Mesothelial cell of epicardium (in vitro differentiated cells): ENCODE measurements at places on chromosomes 3 and 15.

DNA sequence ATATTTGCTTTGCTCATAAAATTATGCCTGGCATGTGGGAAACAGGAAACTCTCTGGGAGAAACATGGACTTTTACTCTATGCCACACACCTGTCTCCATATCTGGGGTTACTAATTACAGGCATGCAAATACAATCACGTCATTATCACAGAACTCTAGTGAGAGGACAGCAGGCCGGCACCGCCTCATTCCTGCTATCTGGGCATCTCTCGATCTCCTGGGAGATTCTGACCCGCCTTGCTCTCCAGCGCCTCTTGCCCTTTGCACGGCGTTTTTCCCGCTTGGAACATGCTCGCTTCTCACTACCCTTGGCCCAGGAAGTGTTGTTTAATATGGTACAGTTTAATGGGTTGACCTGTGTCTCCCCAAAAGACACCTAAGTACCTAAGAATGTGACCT lies 45.4 kb upstream of the PARL start:
- no peak for DNase-seq
- H3K36me3 ChIP-seq, result peaks cover 27% of the 10 kb centered on the region
- H3K4me3 ChIP-seq, result no peak overlapping the region
- no peaks in the 10 kb centered on the region for H3K4me1 ChIP-seq

DNA sequence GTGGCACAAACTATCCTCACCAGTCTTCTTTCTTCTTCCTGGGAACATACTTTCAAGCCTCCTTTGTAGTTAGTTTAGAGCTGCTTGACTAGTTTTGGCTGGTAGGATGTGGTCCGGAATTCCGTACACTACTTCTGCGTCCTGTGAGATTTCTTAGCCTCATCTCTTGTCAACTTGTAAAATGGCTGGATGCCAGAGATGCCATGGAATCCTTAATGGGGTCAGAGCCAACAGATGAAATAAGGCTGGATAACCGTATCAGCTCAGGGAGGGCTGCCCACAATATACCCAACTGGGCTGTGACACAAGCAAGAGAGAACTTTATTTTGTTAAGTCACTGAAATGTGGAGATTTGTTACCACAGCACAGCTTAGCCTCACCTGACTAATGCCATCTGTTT lies 466.9 kb upstream of the MDFIC2 start:
- no peaks in the 10 kb centered on the region for H3K36me3 ChIP-seq
- H3K27ac ChIP-seq, result no peak overlapping the region
- no peak for DNase-seq
- no peaks in the 10 kb centered on the region for H3K27me3 ChIP-seq
- H3K4me1 ChIP-seq, result no peaks in the 10 kb centered on the region

- no peak for DNase-seq
- peaks cover 6% of the 10 kb centered on the region for H3K4me1 ChIP-seq
- H3K36me3 ChIP-seq, result peaks cover 11% of the 10 kb centered on the region
- no peak overlapping the region for H3K4me3 ChIP-seq
- no peaks in the 10 kb centered on the region for H3K27me3 ChIP-seq
- no peak overlapping the region for H3K27ac ChIP-seq
Observed at GRCh38 chr15:75019916-75020315, 3.5 kb upstream of the PPCDC start.

DNA sequence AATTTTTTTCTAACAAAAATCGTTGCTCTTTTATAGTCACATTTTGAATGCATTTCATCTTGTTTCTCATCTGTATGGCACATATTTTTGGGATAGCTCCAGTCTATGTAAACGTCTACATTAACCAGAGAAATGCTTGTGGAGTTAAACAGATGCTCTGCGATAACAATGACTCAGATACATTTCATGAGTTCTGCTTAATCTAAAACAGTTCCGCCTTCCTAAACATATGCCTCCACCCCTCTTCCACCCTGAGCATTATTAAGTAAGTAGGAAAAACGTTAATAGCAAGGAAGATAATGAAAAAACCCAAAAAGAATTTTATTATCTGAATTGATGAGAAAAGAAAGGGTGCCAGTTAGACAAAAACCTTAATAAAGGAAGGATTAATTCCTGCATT lies 396.1 kb downstream of the TUSC7 start:
- no peak overlapping the region for H3K4me3 ChIP-seq
- H3K4me1 ChIP-seq, result peaks cover 6% of the 10 kb centered on the region
- H3K36me3 ChIP-seq, result peaks cover 2% of the 10 kb centered on the region
- no peak overlapping the region for H3K27ac ChIP-seq

DNA sequence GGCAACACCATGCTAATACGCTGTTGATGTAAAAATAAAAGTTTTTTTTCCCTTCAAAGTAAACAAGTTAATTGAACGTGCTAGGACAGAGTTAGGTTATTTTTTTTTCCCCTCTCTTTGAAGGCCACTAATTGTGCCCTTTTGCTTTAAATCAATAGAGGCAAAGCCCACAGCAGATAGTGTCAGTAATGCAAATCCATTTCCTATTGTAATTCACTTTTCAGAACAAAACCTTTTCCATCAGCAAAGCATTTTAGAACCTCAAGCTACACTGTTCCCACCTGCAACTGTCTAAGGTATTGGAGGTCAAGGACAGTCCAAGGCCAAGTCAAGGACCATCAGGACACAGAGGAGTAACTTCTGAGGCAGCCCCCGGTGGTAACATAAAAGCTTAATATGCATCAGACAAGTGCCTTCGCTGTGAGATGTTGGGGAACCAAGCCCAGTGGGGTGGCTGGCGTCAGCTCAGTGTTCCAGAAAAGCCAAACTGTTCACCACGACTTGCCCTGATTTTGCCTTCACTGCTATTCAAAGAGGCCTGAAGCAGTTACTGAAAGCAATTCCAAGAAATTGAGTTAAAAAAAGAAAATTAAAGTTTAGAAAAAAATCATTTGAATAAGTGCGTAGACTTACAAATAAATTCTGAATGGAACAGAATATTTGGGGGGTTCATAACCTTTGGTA lies 65.8 kb upstream of the ICE2 start:
- H3K4me3 ChIP-seq, result no peak overlapping the region
- H3K27me3 ChIP-seq, result peaks cover 3% of the 10 kb centered on the region
- H3K4me1 ChIP-seq, result no peaks in the 10 kb centered on the region

DNA sequence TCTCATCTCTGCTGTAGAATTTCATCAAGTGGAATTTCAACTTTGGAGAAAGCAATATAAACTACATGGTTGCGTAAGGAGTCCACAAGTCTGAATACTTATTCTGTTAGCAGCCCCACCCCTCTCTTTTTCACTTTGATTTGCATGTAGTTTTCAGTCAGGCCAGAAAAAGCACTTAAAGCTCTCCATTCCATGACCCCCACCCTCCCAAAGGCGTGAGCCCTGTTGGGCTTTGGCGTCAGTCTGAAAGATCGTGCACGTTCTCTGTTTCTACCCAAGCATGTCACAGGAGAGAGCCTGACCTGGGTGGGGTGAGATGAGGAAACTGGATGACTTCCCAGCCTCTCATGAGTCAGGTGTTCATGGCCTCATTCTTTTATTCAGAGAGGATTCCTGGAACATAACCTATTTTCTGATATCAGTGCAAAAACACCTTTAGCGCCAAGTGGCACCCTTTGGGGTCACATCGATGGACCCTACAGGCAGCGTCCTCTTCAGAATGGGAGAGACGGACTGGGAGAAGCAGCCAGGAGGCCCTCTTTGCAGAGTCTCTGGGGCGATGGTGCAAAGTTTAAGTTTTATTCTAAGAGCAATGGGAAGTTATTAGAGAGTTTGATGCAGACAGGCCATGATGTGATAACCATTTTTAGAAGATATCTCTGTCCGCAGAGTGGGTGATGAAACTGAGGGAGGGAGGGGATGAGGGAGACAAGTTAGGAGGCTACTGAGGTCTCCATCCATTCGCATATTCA lies 55.8 kb downstream of the LSM3 start:
- H3K27ac ChIP-seq, result no peak overlapping the region
- peaks cover 6% of the 10 kb centered on the region for H3K27me3 ChIP-seq
- peaks cover 10% of the 10 kb centered on the region for H3K36me3 ChIP-seq
- no peak overlapping the region for H3K4me3 ChIP-seq
- peaks cover 21% of the 10 kb centered on the region for H3K4me1 ChIP-seq
- DNase-seq, result no peak

DNA sequence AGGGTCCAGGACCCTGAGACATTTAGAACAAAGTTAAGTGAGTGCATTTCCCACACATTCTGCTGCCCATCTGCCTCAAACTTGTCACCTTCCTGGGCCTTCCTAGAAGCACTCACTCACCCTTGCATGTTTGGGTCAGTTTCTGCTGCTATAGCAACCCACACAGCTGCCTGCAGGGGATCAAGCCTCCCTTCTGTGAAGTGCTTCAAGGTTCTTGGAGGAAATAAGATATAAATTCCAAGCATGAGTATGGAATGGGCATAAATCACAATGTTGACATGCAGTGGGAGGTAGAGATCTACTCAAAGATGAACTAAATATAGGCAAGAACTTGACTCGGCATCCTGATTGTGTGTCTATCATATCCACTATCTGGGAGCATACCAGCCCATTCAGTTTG lies 140.4 kb downstream of the SLC9A9 start:
- no peak overlapping the region for H3K27ac ChIP-seq
- H3K27me3 ChIP-seq, result peaks cover 2% of the 10 kb centered on the region
- no peak for DNase-seq
- no peaks in the 10 kb centered on the region for H3K36me3 ChIP-seq

DNA sequence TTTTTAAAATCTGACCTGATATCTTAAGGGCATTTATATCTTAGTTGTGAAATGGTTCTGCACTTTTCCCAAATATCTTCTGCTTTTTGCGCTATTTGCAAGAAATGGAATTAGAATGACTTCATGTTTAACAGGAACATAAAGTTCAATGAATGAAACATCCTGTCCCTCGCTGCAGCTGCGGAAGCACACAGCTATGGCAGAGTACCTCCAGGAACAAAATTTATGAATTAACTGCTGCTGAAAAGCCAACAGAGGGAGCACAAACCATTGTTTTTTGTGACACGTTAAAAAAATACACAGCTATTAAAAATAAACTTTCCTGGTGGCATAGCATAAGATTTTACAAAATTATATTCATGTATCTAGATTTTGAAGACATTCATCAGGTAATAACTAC lies 404.4 kb upstream of the MDFIC2 start:
- peaks cover 12% of the 10 kb centered on the region for H3K4me1 ChIP-seq
- H3K36me3 ChIP-seq, result peaks cover 12% of the 10 kb centered on the region
- no peaks in the 10 kb centered on the region for H3K27me3 ChIP-seq
- peak overlapping the region; percentile 19 for H3K27ac ChIP-seq
- DNase-seq, result no peak

GRCh38 chr15:66757030-66757429 lies 55.0 kb downstream of the SMAD6 start:
- H3K36me3 ChIP-seq, result peaks cover 26% of the 10 kb centered on the region
- no peak overlapping the region for H3K4me3 ChIP-seq
- peak overlapping the region; percentile 93 for H3K27ac ChIP-seq
- H3K4me1 ChIP-seq, result peaks cover 67% of the 10 kb centered on the region

- H3K4me3 ChIP-seq, result no peak overlapping the region
- H3K27me3 ChIP-seq, result no peaks in the 10 kb centered on the region
- no peaks in the 10 kb centered on the region for H3K4me1 ChIP-seq
- no peaks in the 10 kb centered on the region for H3K36me3 ChIP-seq
Observed at GRCh38 chr3:171198781-171199472, 172.4 kb upstream of the SLC2A2 start.
